Esophagus muscularis mucosa (tissue), 4 donors: ENCODE measurements at places on chromosomes 4 and X. TPM values are rescaled to one million over a fixed set of nuclear protein-coding genes. Genes with fewer than 3 reads are reported as not detected.

The WAS gene
- 9.9 TPM for total RNA-seq

GRCh38 chrX:94435799-94436198, 761.8 kb downstream of the FAM133A start:
- DNase-seq, result no peak

- DNase-seq, result no peak
Observed at GRCh38 chr4:177761692-177762091, 319.5 kb upstream of the AGA start.

The PAGE2B gene
- not detected for total RNA-seq

DNA sequence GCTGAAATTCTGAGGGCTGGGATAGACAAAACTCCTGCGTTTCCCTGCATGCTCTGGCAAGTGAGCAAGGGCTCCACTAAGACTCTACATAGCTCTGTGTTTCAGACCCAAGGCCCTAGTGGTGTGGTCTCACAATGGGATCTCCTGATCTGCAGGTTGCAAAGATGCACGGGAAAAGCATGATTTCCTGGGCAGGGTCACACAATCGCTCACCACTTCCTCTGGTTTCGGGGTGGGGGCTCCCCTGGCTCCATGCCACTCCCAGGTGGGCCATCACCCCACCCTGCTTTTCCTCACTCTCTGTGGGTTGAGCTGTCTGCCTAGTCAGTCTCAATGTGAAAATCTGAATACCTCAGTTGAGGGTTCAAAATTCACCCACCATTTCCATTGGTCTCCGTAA, 111.5 kb downstream of the KLF8 start:
- DNase-seq, result no peak

- no peak for DNase-seq
Observed at GRCh38 chr4:83440148-83440814, 15.3 kb downstream of the HELQ start.

The SPANXC gene
- total RNA-seq, result not detected

DNA sequence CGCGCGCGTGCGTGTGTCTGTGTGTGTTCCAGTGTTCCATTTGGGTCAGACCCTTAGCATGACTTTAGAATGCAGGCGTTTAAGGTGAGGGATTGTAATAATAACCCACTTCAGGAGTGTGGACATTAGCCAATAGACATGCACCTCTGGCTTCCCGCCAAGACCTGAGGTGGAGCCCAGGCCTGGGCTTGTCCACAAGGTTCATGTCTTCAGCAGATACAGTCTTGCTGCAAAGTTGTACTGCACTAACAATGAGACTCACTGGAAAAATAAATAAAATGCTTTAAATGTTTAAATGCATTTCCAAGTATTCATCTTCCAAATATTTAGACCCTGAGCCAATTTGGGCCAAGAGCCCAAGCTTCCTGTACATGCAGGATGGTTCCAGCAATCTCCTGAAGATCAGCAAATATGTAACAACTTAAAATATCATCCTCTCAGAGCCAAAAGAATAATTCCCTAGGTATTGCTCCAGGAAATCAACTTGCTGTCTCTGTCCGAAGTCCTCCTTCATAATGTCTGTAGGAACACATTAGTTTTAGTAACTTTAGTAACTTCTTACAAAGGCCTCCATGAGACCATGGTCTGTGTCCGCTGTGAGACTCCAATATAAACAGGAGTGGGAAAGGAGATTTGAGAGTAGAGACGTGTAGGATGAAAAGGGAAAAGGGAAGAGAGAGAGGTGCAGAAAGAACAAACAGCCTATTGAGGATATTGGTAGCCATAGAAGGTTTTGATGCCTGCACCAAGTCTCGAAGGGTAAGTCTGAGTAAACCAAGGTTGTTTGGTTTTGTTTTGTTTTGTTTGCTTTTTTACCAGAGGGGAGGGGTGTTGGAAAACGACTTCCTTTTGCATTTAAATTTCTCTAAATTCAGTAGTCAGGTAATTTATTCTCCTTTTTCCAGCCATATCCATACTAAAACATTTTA, 98.5 kb upstream of the KLF3 start:
- DNase-seq, result no peak

The PARM1 gene
- total RNA-seq, result 23.3 TPM

DNA sequence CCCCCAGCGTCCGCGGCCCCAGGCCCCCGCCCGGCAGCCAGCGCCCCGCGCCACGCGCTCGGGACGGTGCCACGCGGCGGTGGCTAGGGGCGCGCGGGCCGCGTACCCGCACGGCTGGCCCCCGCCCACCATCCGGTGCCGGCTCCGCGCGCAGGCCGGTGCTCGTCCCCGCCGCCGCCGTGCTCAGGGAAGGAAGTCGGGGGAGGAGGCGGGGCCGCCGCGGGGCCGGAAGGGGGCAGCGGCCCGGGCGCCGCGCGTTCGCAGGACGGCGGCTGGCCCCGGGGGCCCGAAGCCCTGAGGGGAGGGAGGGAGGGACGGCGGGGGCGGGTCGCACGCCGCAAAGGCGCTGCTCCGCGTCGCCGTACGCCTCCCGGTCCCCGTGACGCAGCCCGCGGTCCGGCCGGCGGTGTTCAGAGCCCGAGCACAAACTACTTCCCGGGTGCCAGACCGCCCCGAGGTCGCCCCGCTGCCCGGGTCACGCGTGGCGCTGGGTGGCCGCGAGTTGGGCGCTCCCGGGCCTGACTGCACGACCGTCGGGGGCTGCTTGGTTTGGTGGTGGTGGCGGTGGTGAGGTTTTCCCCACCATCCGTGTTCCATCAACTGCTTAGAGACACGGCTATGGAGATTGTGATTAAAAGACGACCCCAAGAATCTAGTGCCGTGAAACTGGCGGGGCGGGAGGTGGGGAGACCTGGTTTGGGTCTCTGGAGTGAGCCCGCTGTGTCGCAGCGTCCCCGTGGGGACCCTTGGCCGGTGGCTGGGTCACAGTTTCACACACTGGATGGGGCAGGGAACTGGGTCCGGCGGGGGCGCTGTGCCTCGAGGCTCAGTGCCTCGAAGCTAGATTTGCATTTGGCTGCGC, at the start of gene DCTD:
TSS of gene DCTD (minus strand) at position 205 of the 862 bp plus-strand sequence. CDS start 1,818 bp downstream, outside the sequence.
- DNase-seq, result no peak

DNA sequence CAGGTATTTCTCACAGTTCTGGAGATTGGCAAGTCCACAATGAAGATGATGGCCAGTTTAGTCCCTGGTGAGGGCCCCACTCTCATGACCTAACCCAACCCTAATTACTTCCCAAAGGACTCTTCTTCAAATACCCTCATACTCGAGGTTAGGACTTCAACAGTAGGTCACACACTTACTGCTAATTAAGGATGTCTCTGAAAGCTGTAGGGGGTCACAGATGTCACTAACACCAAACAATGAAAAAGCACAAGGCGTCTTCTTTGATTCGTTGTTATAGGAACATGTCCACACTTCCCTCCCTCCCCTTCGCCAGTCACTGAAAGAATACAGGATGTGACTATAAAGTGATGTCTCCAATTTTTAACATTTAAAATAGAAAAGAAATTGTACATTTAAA, 309.7 kb downstream of the PACRGL start:
- no peak for DNase-seq
